NCI-H82 (cell line): ENCODE measurements at places on chromosomes 7 and 10.

GRCh38 chr7:42159130-42159529 lies 77.9 kb downstream of the GLI3 start:
- DNase-seq: no peak

GRCh38 chr7:80748363-80749042 lies 110.1 kb downstream of the CD36 start:
- DNase-seq: no peak

DNA sequence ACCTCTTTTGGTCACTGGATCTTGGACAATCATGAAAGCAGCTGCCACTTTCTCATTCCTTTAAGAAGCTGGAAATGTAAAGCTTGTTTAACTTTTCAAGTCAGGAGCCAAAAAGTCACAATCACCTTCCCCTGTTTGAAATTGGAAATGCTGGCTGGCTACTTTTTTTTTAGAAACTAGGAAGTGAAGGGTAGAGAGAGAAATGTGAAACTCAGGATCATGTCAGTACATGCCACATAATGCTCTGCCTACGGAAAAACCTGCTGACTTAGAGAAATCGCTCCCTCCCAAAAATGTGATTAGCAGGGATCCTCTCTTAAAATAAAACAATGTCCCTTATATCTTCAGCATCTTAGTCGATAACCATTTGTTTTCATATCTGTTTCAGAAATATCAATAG lies 188.4 kb upstream of the C7orf33 start:
- DNase-seq: no peak

DNA sequence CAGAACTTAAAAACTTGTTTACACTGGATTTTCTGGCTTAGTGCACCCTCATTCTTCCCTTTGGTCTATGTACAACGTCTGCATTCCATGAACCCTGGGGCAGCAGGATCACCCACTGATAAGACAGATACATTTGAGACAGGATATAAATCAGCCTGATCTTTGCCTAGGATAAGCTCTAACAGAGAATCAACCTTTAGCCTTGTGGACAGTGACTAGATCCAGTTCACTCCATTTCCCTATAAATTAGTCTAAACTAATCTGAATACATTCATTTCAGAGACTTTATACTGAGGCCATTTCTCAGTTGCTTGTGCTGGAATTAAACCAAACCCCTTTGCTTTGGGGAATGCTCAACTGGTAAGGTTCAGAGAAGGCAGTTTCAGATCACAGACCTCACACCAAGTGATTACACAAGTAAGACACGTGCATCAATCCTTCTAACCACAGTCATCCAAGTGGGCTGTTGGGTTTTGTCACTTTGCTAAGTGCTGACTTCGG lies 639.8 kb upstream of the FZD8 start:
- no peak for DNase-seq

GRCh38 chr10:106672517-106673175 lies 491.9 kb downstream of the SORCS1 start:
- no peak for DNase-seq

DNA sequence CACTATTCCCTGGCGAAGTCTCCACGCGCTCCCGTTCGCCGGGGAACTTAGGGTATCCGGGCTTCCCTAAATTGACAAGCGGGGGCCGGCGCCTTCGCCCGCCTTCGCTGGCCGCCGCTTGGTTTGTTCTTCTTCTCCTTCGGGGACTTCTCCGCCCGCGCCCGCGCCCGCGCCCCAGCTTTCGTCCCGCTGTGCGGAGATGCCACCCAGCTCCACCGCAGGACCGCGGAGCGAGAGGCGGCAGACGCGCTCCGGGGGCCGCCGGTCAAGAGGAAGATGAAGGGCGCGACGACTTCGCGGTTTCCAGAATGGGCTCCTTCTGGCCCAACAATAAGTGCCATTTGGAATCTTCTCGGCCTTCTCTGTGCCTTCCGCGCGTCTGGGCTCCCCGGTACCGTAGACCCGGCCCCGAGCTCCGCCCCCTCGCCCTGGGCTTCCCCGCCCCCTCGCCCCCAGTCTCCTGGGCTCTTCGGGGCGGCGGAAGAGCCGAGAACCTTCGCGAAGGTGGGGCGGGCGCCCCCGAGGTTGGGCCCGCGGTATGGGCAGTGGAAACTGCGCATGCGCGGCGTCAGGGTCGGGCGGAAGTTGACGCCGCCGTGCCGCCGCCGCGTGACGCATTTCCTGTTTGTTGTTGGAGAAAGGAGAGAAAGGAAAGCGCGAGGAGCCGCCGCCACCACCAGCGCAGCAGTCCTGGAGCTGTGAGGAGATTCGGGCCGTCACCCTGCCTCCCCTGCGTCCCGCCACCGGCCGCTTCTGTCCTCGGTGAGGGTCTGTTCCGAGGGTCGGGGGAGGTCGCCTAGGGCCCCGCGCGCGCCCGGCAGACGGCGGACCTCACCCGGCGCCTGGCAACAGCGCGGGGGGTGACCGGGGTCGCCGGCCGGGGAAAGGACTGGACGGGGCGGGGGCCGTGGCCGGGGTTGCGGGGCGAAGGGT lies at the start of gene DNAJB6:
Gene DNAJB6 (plus strand): TSS at position 622 of the 933 bp plus-strand sequence. CDS start 21,569 bp downstream, outside the sequence.
- peak; percentile 92 for DNase-seq
